GM12865 (cell line): ENCODE measurements at places on chromosomes 1 and 21.

- no peak for DNase-seq
These were observed 35.4 kb upstream of the C1QA start for GRCh38 chr1:22600817-22601605.

DNA sequence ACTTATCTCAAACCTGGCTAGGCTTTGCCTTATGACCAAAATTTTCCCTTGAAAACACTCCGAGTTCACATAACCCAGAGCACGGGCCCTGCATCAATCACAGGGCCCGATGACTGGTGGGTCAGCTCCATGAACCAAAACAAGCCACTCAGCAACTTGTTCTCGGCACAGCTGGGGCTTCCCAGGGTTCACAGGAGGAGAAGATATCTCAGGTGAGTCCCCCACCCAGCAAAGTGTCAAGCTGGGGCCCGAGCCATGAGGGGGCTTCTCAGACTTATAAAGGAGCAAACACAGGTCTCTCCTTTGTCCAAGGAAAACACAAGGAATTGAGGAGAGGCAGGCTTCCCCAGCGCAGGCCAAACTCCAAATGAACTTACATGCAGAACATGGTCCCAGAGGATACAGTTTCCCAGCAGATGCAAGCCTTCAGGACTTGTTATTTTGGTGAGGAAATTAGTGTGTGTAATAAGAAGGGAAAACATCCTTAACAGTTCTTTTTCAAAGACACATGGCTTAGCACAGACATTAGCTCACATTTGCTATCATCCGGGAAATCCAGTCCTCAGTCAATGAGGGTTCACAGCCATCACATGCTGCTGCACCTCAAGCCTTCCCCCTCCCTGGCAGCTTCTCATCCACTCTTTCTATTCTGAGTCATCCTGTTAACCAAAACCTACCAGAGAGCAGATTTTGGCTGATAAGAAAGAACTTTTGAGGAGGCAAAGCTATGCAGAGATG lies 98.1 kb upstream of the NFIA start:
- DNase-seq: no peak

DNA sequence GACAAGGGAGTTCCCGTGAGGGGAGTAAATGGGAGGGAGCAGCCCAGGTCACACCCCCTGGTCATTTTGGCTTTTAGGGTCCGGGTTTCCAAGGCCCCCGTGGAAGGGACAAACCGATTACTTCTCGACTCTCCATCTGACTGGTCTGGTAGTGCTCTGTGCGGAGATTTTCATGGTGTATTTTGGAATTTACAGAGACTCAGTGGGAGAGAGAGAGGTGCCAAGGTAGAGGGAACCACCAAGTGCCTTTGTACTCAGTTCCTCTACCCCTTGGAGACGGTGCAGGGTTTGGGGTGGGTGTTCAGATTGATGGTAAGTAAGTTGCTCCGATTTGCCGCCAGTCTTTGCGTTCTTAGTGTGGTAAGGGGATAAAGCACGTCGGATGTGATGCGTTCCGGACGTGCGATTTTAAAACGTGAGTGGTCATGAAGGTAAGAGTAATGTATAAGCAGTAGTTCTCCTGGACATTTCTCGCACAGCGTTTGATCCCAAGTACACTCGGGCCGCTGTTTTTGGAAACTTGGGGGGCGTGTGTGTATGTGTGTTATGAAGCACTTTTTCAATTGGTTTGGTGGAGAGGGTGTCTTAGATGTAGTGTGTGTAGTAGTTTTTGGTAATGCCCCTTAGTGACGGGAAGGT lies 682 bp downstream of the SUCO start:
- DNase-seq: peak; percentile 54

DNA sequence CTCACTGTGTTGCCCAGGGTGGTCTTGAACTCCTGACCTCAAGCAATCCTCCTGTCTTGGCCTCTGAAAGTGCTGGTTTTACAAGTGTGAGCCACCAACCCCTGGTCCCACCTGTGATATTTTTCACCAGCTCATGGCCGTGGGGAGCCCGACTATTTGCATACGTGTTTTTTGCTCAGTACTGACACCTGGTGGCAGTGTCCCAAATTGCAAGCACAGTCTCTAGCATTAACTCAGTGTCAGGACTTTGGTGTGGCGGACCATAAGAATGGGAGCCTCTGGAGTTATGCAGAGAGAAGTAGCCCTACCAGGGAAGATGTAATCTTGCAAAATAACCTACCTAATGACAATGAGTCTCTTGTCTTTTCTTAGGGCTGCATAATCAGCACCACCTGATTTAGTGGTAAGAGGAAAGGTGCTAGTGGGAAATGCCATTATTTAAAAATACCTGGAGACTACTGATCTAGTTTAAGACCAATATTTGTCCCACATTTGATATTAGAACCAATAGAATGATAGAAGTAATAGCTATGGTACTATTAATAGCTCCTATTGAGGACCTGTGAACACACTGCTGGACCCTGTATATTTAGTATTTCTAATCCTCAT lies 305.4 kb downstream of the DISC1 start:
- DNase-seq: peak; percentile 54

DNA sequence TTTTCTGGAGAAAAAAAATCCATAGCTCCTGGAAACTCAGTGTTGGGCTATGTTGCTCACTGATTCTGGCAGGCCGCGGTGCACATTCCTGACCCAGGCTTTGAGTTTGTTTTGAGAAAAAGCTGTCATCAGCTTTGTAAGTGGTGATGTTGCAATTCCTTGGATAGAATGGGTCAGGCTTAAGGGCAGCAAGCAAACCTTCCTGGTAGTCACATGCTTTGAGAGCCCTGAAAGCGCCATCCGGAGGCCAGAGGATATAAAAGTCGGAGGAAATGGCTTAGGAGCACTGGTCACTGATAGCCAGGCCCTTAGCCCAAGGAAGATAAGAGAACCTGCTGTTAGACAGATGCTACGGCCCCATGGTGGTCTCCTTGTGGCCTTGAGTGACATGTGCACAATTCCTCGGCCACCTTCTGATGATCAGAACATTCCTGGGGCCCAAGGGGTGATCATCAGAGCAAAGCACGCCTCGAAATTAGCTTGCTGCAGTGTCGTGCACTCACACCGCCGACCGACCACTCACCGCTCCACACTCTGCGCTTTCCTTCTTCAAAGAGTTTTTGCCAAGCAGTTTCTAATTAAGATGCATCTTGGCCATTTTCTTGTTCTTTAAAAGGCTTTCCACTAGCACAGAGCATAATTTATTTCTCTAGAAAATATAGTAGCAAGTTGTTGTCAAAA lies 78.6 kb downstream of the MAN1C1 start:
- no peak for DNase-seq

GRCh38 chr1:22953057-22953739 lies 19.5 kb downstream of the LACTBL1 start:
- no peak for DNase-seq

GRCh38 chr1:65387821-65388220 lies 32.6 kb upstream of the LEPR start:
- no peak for DNase-seq

- DNase-seq: peak; percentile 50
These were observed 78.4 kb upstream of the ERRFI1 start for GRCh38 chr1:8104278-8105236.

DNA sequence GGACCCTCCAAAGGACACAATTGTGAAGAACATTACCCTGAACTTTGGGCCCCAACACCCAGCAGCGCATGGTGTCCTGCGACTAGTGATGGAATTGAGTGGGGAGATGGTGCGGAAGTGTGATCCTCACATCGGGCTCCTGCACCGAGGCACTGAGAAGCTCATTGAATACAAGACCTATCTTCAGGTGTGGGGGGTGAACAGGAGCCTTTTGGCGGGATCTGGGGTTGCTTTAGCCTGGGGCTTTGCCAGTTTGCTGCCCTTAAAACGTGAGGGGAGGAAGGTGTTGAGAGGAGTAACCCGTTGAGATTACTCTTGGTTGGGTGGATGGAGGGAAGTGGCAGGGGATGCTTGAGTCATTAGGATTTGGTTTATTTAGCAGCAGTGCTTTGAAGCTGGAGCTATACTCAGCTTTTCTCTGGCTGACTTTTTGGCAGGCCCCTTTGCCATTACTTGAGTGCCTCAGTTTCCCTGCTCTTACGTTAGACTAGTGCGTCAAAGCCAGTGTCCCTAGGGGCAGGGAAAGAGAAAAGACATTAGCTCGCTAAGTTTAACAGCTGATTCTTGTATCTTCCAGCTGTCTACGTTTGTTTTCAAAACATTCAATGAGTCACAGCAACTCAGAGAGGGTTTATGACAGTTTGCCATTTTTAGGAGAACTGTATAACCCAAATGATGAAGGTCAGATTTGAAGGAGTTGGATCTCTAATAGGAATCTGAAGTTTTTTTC lies 4.4 kb downstream of the NDUFS2 start:
- DNase-seq: no peak

- no peak for DNase-seq
These were observed 54.3 kb downstream of the WNT9A start for GRCh38 chr1:227893300-227893948.

- DNase-seq: no peak
These were observed 188.2 kb upstream of the PLXNA2 start for GRCh38 chr1:208432346-208432745.

DNA sequence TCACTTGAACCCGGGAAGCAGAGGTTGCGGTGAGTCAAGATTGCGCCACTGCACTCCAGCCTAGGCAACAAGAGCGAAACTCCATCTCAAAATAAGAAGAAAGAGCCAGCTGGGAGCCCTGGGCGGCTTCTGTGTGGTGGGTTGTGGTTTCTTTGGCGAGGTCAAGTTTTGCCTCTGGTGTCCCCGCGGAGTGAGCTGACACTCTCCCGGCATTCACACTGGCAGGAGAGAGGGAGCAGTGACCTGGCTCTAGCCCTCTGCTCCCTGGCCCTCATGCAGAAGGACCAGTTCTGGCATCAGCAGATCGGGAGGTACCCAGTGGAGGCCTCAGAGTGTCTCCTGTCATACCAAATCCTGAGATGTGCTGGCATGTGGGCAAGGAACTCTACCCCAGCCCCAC lies 81.0 kb upstream of the VAMP3 start:
- DNase-seq: no peak

DNA sequence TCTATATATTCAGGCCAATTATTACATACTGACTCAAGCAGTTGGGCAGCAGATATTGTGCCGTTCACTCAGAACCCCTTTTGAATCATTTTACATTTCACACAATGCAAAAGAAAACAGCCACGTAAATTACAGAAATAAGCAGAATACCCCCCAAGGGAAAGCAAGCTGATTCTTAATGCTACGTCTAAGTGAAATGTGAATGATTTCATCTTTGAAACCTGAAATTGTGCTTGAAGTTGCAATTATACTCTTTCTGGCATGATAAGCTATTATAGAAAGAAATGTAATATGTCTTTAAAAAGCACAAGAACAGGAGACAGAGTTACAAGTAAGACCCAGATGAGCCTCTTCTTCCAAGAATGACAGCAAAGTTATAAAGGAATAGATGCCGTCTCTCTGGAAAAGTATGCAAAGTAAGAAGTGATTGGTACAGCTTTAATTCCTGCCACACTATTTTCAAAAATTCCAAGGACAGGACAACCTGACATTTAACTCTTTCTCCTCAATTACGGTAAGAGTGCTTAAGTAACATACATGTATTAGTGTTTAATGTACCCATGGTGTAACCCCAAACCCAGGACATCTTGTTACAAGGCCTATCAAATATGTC lies 891.5 kb upstream of the ADGRL2 start:
- no peak for DNase-seq

DNA sequence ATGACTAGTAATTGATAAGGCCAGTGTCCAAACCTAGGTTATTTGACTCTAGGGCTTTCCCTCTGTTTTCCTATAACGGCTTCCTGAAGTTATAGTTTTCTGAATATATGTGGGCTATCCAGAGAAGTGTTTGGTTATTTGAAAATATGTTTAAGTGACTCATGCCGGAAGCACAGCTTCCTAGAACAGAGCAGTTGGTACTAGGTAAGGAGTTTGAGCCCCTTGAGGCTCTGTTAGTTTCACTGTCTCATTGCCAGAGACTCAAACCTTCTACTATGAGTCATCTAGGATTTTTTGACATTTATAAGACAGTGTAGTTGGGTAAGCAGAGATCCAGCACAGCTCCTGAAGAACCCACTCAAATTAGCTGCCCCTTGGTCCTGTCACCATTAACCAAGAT lies 27.1 kb upstream of the LEPR start:
- peak; percentile 73 for DNase-seq

GRCh38 chr1:214469290-214469689 lies 82.1 kb downstream of the PTPN14 start:
- DNase-seq: no peak

DNA sequence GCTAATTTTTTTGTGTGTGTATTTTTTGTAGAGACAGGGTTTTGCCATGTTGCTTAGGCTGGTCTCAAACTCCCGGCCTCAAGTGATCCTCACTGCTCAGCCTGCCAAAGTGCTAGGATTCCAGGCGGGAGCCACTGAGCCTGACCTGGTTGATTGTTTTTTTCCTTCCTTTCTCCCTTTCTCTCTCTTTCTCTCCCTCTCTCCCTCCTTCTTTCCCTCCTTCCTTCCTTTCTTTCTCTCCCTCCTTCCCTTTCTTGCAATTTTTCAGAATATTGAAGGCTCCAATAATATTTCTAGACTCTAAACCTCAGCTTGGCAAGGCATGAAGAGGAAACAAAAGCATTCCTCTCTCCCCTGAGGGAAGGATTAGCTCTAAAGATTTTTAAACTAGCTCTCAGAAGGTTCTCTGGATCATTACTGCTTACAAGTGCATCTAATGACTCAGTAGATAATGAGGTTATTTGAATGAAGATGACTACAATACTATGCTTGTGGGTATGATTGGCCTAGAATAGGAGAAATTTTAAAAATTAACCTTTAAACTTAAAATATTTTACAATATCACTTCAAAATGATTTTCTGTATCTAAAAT lies 68.5 kb upstream of the GADD45A start:
- DNase-seq: no peak

DNA sequence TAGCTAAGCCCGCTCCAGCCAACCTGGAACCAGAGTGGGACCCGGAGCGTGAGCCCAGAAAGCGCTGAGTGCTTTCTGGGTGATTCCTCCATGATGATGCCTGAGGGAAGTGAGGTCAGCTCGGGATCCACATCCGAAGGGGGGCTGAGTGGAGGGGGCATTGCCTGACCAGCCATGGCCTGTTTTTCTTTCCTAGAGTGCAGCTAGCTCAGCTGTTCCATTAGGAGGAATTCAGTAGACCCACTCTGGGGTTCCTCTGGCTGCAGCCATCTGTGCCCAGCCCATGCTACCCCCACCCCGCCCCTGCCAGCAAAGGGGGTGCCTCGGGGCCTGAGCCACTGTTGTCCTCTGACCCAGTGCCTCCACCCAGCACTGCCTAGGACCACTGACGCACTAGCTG lies 9.6 kb upstream of the SLC25A34 start:
- no peak for DNase-seq

DNA sequence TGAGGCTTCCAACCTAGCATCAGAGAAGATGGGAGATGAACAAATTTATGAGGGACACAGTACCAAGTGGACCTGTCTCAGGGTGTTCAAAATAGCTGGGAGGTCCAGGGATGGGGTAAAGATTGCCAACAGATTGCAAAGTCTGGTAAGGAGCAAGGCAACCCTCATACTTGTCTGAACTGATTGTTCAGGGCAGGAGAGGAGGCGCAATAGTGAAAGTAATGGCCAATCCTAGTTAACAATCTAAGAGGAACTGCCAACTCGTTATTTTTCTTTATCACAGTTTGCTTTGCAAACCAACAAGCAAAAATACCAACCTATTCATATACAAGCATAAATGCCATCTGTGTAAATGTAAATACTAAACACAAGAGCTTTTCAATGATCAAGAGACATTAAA lies 78.4 kb upstream of the S1PR1 start:
- no peak for DNase-seq

GRCh38 chr1:197092491-197093023 lies 25.5 kb upstream of the F13B start:
- DNase-seq: no peak
